ENCODE measurements at places on chromosomes 3 and 15.
A peak's percentile ranks its signal among the peaks of the same experiment; 100 is the strongest.

GRCh38 chr3:46456118-46456517, 8.6 kb downstream of the LTF start:
- DNase-seq: no peak

GRCh38 chr3:147412261-147412916, 3.2 kb downstream of the ZIC1 start:
- no peak for DNase-seq

DNA sequence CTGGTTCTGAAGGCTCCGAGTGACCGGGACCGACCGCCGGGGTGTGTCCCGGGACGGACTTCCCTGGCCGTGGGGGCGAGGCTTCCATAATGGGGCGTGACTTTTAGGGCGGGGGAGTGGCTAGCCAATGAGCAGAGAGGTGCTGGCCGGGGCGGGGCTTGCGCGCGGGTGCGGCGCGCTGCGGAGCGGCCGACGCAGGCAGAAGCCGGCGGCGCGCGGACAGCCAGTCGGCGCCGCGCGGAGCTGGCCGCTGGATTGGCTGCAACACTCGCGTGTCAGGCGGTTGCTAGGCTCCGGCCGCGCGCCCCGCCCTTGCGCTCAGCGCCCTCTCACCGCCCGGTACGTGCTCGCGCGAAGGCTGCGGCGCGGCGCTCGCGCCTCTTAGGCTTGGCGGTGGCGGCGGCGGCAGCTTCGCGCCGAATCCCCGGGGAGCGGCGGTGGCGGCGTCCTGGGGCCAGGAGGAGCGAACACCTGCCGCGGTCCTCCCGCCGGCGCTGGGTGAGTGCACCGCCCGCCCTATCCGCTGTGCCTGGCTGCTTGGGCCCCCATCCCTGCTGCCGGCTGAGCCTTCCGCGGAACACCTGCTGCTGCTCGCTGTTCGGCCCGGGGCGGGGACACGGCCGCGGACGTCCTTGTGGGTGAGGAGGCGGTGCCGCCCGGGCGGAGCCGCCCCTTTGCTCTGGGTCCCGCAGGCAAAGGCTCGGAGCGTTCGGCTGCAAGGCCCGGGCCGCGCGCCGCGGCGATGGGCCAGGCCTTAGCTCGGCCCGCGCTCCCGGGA, at the start of gene DAG1:
TSS of gene DAG1 (plus strand) at position 332 of the 778 bp plus-strand sequence. CDS start 40,268 bp downstream, outside the sequence.
- DNase-seq: peak; percentile 69

DNA sequence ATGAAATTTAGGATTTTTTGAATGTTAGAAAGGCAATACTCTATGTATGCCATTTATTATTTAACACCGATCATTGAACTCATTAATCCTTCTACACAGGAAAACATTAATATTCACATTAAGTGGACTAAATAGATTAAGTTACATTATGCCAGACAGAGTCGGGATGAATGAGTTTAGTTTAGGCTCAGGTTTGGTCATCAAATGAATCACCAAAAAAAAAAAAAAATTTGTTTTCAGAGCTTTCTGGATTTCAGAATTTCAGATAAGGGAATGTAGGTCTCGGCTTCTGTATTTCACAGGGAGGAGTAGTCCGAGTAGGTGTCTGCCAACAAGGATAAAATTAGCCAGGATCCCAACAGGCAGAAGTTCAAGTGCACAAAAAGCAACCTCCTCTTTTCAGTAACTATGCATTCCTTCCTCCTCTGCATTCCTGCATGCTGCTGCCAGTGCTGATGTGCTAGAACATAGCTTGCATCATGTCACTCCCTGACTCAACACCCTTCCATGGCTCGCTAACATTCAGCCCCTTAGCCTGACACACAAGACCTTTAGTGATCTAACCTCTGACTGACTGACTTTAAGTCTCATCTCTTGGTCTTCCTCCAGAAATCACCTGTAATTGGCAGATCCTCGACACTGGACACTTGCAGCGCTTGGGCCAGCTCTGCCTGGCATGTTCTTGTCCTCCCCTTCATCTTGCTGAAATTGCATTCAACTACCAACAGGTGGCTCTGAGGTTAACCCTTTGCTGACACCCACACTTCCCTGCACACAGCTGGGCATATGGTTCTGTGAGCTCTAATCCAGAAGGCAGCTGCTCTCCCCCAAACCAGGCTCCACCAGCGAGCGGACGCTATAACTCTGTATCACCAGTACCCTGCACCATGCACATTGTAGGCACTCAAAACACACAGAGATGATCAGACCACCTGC, 145.4 kb upstream of the PROK2 start:
- DNase-seq: peak; percentile 5

- no peak for DNase-seq
These were observed 615 bp downstream of the DHX30 start for GRCh38 chr3:47803480-47804025.

DNA sequence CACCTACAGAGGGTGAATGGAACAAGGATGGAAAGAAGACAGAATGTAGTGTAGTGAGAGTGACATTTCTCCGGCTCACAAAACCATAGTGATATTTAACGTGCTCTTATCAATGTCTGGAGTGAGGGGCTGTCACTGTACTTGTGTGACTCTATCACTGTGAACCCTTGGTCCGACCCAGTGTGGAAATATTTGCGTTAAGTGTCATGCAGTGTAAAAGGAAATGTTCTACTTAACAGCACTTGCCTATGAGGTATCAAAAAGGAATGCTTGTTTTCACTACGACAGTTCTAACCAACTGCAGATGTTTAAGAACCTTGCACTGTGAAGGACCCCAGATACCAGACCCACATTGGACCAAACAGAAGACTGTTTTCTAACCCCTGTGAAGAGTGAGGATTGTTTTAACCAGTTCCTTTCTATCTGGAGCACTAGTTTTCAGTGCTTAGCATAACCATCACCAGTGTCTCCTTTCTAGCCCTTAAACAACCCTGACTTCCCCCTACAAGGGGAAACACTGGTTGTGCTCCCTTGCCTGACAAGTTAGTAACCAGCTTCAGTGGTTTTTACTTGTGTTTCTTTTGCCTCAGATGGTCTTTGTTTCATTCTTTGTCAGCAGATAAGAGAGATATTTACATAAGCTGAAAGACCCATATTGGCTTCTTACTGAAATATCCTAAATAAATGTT, 144.7 kb upstream of the ABHD17C start:
- DNase-seq: no peak

DNA sequence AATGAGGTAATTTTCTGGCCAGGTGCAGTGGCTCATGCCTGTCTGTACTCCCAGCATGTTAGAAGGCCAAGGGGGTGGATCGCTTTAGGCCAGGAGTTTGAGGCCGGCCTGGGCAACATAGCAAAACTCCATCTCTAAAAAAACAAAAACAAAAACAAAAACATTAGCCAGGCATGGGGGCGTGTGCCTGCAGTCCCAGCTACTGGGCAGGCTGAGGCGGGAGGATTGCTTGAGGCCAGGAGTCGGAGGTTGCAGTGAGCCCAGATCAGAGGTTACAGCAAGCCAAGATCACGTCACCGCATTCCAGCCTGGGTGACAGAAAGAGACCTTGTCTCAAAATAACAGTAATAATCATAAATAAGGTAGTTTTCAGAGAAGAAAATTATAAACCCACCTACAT, 55.7 kb downstream of the LDHAL6B start:
- DNase-seq: no peak

GRCh38 chr3:141103067-141103466, 51.9 kb downstream of the SPSB4 start:
- no peak for DNase-seq

DNA sequence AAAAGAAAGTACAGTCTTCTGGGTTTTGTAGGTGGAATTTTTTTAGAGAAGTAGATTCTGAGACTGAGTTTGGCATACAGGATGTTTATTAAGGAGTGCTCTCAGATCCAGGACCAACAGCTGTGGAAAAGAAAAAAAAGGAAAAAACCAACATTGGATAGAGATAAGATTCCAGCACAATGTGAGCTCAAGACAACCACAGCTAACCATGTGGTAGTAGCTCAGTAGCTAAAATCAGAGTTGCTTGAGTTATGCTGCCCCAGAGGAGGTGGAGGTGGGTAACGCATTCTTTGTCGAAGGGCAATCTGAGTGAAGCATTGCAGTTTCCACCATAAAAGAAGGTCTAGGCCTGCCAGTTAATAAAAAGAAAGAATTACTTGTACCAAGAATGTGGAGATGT, 904.3 kb downstream of the NSUN3 start:
- DNase-seq: no peak

- DNase-seq: no peak
These were observed 82.9 kb downstream of the FAM43A start for GRCh38 chr3:194768586-194768985.

DNA sequence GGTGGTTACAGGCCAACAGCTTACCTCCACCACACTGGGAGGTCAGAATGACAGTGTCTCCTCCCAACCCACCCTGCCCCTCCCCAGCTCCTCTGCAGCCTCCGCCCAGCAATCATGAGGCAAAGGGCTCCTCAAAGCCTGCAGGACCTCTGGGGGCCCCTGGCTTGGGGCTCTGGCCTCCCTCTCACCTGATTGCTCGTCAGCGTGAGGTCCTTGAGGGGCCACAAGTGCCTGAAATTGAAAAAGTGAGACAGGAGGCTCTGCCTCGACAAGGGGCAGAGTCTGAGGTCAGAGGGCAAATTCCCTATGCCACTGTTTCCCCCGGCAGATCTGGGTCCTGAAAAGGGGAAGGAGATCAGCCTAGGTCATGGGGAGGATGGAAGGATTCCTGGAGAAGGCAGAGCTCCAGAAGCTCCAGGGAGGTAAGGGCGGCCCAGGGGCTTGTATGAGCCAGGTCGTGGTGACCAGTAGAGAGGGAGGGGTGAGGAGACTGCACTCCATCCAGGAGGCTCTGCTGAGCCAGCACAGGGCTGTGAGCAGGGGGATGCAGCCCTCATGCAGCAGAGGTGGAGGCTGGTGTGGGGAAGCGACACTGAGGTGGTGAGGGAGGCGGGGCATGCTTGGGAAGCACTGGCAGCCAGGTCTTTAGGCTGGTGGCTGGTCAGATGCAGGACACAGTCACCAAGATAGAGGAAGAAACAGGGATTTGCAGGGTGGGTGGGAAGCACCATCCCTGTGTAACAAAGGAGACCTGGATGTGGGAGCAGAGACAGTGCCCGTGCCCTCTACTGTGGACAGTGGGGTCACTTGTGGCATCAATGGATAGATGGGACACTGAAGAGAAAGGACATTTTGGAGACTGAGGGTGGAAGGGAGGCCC, 20.1 kb downstream of the ALS2CL start:
- no peak for DNase-seq

DNA sequence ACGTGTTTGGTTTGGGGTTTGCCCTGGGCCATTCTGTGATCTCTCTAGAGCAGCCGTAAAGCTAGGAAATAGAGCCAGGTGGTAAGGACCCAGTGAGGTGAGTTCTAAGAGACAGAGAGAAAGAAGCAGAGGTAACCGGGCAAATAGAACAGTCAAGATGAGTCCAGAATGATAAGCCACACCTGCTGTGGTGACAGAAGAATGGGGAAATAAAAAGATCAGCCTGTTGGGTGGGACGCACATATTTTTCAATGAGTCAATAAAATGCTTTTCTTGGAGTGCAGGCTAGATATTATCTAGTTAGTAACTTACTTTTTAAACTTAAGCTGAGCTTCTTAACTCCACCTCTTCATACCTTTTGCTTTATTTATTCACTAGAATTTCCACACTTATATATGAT, 135.0 kb downstream of the NFKBIZ start:
- no peak for DNase-seq

DNA sequence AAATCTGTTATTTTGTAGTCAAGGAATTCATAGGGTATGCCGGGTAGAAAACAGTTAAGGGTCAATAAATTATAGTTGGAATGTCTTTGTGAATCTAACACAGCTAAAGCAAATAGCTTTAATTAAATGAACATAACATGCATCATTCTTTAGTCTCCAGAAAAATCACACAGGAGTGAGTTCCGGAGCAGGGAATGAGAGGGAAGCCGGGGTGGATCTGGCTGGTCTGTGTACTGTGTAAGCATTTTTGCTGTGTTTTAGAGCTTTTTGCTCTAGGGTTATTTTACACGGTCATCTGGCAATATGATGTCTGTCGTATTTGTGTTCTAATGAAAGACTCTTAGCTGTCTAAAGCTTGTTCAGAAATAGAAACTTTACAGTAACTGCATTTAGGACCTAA, 57.5 kb downstream of the MED12L start:
- DNase-seq: no peak

DNA sequence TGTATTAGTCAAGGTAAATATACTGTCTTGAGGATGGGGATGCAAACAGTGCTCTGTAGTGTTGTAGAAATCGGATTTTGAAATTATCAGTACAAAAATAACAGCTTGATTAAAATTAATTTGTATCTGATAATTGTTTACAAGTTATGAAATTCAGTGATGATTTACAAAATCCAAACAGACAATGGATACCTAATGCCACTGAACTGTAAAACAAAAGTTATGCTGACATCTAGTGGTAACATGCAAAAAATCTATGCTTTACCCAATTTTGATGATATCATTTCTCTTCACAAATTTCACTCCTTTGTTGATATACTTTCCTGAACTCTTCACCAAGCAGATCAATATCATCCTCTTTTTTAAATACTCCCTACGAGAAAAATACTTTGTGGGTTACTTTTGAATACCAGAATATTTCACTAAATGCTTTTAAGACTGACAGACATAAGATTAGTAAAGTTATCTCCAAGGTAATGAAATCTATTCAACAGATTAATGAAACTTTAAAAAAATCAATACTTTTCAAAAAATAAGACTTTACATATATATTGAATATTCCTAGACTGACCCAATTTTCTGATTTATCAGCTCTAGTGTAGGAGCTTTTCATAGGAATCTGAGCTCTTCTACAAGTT, 36.0 kb downstream of the MNS1 start:
- no peak for DNase-seq

GRCh38 chr3:142652826-142653292, 56.7 kb downstream of the PLS1 start:
- DNase-seq: no peak

DNA sequence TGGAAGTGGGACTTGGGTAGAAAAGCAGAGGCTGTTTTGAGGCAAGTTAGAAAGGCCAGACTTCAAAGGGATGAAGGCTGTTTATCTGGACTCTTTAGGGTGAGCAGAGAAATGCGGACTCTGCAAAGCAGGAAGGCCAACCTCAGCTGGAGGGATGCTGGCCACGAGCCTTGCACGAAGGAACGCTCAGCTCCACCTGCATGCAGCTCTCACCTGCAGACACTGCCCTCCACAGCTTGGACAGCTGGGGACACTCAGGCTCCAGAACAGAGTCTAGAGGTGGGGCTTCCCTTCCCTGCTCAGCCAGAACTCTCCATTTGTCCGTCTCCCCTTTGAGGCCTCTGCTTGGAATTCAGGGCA, 229.7 kb downstream of the ADAMTS17 start:
- no peak for DNase-seq

Measured in NCI-H2081 treated with DMSO at 0.1 percent for 48 hours (cell line).